Tracheal epithelial cell (primary cell): ENCODE measurements at places on chromosomes 1 and 21. TPM values are rescaled to one million over a fixed set of nuclear protein-coding genes. Genes with fewer than 3 reads are reported as not detected.

Gene GBP5
- 1.2 TPM in 1 of 2 replicates, not detected in the other for total RNA-seq

Gene ENAH
- 68.4 and 72.3 TPM in 2 replicates for total RNA-seq

Gene CRYBG2
- total RNA-seq = 36.9 and 51.1 TPM in 2 replicates

Gene ZNF695
- 2.2 TPM in 1 of 2 replicates, not detected in the other for total RNA-seq

Gene CXADR
- 29.0 and 35.2 TPM in 2 replicates for total RNA-seq

Gene LCE4A
- total RNA-seq = not detected in 2 replicates

Gene SLAMF8
- 0.24 TPM in 1 of 2 replicates, not detected in the other for total RNA-seq

Gene CFHR3
- not detected in 2 replicates for total RNA-seq

Gene CELA2B
- total RNA-seq = not detected in 2 replicates

Gene SLC37A1
- 7.7 and 16.4 TPM in 2 replicates for total RNA-seq

Gene NTMT2
- not detected in 2 replicates for total RNA-seq

Gene SLC45A3
- total RNA-seq = 1.7 and 3.4 TPM in 2 replicates

Gene SUSD4
- total RNA-seq = under 0.01 and 0.21 TPM in 2 replicates

Gene BCL10
- 35.4 and 35.7 TPM in 2 replicates for total RNA-seq

Gene SLC9C2
- not detected in 2 replicates for total RNA-seq

Gene HSPG2
- 70.1 and 95.4 TPM in 2 replicates for total RNA-seq

Gene G0S2
- 163 and 658 TPM in 2 replicates for total RNA-seq

Gene ACTL8
- not detected in 2 replicates for total RNA-seq

Gene DCDC2B
- total RNA-seq = under 0.01 TPM in 1 of 2 replicates, not detected in the other

Gene SCAMP3
- total RNA-seq = 30.4 and 44.5 TPM in 2 replicates

Gene SMCP
- not detected in 2 replicates for total RNA-seq

Gene FRRS1
- 25.8 and 49.2 TPM in 2 replicates for total RNA-seq

Gene KRTAP19-3
- total RNA-seq = not detected in 2 replicates

Gene LCE2B
- not detected in 2 replicates for total RNA-seq

Gene HES3
- total RNA-seq = not detected in 2 replicates

Gene LMOD1
- not detected in 2 replicates for total RNA-seq

Gene TMEM240
- total RNA-seq = not detected in 2 replicates

Gene NGF
- total RNA-seq = 1.9 and 2.8 TPM in 2 replicates

Gene MNDA
- not detected in 2 replicates for total RNA-seq

Gene TMPRSS15
- total RNA-seq = not detected in 2 replicates

Gene DPT
- total RNA-seq = not detected in 2 replicates

Gene FCRLB
- 1.7 and 2.6 TPM in 2 replicates for total RNA-seq

Gene C1orf21
- total RNA-seq = 10.4 and 40.1 TPM in 2 replicates

Gene LRIF1
- 7.2 and 11.3 TPM in 2 replicates for total RNA-seq

Gene UBQLN4
- 17.6 and 18.3 TPM in 2 replicates for total RNA-seq

Gene ADAM30
- not detected in 2 replicates for total RNA-seq

Gene ARHGAP29
- total RNA-seq = 9.2 and 48.0 TPM in 2 replicates

Gene S100B
- total RNA-seq = not detected in 2 replicates

Gene AGMAT
- total RNA-seq = 1.9 and 2.1 TPM in 2 replicates

Gene GBP7
- not detected in 2 replicates for total RNA-seq
